ENCODE measurements at places on chromosomes 12 and 14.

- no peak for DNase-seq
- H3K4me3 ChIP-seq: no peak overlapping the region
- H3K36me3 ChIP-seq: no peaks in the 10 kb centered on the region
These were observed 101.3 kb downstream of the SRGAP1 start for GRCh38 chr12:63945777-63946176.

- no peaks in the 10 kb centered on the region for H3K36me3 ChIP-seq
- no peaks in the 10 kb centered on the region for H3K27me3 ChIP-seq
- H3K4me3 ChIP-seq: no peak within 1 kb of the TSS
- no peak within 1 kb of the TSS for H3K27ac ChIP-seq
These were observed at the start of gene HPD for GRCh38 chr12:121858662-121859572. Gene HPD, minus strand, starts transcription at chr12:121858859. Its CDS starts 36 bp downstream, at chr12:121858823.

GRCh38 chr14:92927349-92928257, 4.7 kb downstream of the CHGA start:
- DNase-seq: no peak
- H3K4me3 ChIP-seq: no peak overlapping the region
- no peaks in the 10 kb centered on the region for H3K36me3 ChIP-seq
- peaks cover 9% of the 10 kb centered on the region for H3K27me3 ChIP-seq
- peaks cover 11% of the 10 kb centered on the region for H3K4me1 ChIP-seq
- no peak overlapping the region for H3K27ac ChIP-seq

GRCh38 chr12:117662620-117663395, 301.4 kb upstream of the NOS1 start:
- DNase-seq: no peak
- H3K4me3 ChIP-seq: no peak overlapping the region

All from glutamatergic neuron (in vitro differentiated cells).